Stomach (tissue), 19 donors: ENCODE measurements at places on chromosomes 2 and 18. TPM values are rescaled to one million over a fixed set of nuclear protein-coding genes. Genes with fewer than 3 reads are reported as not detected.

GRCh38 chr2:6937157-6937556, 19.9 kb downstream of the RNF144A start:
- no peak for DNase-seq
- H3K27me3 ChIP-seq: no peaks in the 10 kb centered on the region
- H3K27ac ChIP-seq: no peak overlapping the region
- H3K4me1 ChIP-seq: no peaks in the 10 kb centered on the region
- H3K36me3 ChIP-seq: peaks cover 9% of the 10 kb centered on the region
- H3K4me3 ChIP-seq: no peak overlapping the region

DNA sequence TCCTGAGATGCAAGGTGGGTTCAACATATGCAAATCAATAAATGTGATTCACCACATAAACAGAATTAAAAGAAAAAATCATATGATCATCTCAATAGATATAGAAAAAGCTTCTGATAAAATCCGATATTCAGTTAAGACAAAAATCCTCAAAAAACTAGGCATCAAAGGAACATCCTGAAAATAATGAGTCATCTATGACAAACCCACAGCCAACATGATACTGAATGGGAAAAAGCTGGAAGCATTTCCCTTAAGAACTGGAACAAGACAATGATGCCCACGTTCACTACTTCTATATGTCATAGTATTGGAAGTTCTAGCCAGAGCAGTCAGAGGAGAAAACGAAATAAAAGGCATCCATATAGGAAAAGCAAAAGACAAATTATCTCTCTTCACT, 80.4 kb downstream of the MYO3B start:
- peaks cover 8% of the 10 kb centered on the region for H3K27me3 ChIP-seq
- no peak overlapping the region for H3K4me3 ChIP-seq
- no peak for DNase-seq
- H3K4me1 ChIP-seq: no peaks in the 10 kb centered on the region

GRCh38 chr2:159226608-159227385, 59.7 kb downstream of the WDSUB1 start:
- no peak overlapping the region for H3K27ac ChIP-seq
- no peaks in the 10 kb centered on the region for H3K27me3 ChIP-seq
- peaks cover 85% of the 10 kb centered on the region for H3K36me3 ChIP-seq
- H3K4me1 ChIP-seq: no peaks in the 10 kb centered on the region
- no peak for DNase-seq

- H3K36me3 ChIP-seq: no peaks in the 10 kb centered on the region
- no peak overlapping the region for H3K27ac ChIP-seq
- H3K4me3 ChIP-seq: no peak overlapping the region
- H3K27me3 ChIP-seq: no peaks in the 10 kb centered on the region
These were observed 23.6 kb upstream of the VWA3B start for GRCh38 chr2:98063291-98063854.

DNA sequence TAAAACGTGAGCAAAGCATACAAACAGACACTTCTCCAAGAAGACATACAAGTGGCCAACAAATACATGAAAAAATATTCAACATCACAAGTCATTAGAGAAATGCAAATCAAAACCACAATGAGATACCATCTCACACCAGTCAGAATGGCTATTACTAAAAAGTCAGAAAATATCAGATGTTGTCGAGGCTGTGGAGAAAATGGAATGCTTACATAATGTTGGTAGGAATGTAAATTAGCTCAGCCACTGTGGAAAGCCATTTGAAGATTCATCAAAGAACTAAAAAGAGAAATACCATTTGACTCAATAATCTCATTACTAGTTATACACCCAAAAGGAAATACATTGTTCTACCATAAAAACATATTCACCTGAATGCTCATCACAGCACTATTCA, 825.7 kb downstream of the SUCLG1 start:
- H3K4me3 ChIP-seq: no peak overlapping the region
- H3K27ac ChIP-seq: no peak overlapping the region
- H3K27me3 ChIP-seq: no peaks in the 10 kb centered on the region
- H3K36me3 ChIP-seq: no peaks in the 10 kb centered on the region
- no peak for DNase-seq

DNA sequence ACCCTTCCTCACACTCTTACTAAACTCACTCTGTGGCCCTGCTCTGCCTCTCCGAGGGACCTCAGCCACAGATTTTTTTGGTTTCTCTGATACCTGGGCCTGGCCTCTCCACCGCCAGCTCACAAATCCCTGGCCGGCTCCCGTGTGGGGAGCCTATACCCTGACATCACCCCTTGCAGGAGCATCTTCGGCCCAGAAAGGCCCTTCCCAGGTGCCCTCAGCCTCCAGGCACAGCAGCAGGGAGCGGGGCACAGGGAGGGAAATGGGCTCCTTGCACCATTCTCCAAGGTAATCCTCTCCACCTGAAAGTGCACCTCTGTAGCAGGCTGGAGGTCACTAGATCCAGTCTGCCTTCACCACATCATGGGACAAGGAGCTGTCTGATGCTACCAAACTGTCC, 43.2 kb downstream of the CRACDL start:
- no peak for DNase-seq
- no peak overlapping the region for H3K27ac ChIP-seq
- H3K27me3 ChIP-seq: no peaks in the 10 kb centered on the region
- no peaks in the 10 kb centered on the region for H3K36me3 ChIP-seq

DNA sequence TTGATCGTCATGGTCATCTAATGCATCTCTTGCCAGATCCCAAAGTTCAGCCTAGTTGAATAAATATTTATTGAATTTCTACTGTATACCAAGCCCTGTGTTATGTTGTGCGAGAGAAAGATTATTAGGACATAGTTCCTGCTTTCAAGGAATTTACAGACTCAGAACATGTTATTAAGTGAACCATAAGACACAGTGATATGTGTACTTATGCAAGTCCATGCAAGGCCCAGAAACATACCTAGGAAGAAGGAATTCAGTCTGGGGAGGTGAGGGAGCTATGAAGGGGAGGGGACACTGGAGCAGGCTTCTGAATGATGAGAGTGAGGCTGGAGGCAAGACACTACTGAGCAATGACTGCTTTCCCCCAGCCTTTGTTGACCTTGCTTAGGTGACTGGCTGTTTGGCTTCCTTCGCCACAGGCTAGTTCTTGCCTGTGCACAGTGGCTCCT, 81.4 kb downstream of the ACAA2 start:
- H3K27ac ChIP-seq: no peak overlapping the region
- H3K4me3 ChIP-seq: no peak overlapping the region
- no peaks in the 10 kb centered on the region for H3K27me3 ChIP-seq

DNA sequence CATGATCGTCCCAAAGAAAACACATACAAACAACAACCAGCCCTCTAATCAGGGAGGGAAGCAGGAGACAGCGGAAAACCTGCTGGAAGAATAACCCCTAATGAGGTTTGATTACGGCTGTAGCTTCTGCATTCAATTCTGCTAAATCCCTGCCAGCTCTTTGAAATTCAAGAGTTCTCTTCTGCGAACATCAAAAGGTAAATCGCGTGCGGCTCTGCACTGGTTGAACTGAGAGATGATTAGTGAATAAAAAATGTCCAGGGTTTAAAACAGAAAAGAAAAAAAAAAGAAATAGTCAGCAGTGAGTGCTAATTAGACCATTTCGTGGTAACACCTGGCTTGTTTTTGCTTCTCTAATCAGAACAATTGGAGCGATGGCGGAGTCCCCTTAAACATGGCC, 153.0 kb upstream of the CAPN13 start:
- DNase-seq: no peak
- H3K4me1 ChIP-seq: peaks cover 11% of the 10 kb centered on the region
- no peak overlapping the region for H3K4me3 ChIP-seq
- no peak overlapping the region for H3K27ac ChIP-seq
- no peaks in the 10 kb centered on the region for H3K36me3 ChIP-seq

DNA sequence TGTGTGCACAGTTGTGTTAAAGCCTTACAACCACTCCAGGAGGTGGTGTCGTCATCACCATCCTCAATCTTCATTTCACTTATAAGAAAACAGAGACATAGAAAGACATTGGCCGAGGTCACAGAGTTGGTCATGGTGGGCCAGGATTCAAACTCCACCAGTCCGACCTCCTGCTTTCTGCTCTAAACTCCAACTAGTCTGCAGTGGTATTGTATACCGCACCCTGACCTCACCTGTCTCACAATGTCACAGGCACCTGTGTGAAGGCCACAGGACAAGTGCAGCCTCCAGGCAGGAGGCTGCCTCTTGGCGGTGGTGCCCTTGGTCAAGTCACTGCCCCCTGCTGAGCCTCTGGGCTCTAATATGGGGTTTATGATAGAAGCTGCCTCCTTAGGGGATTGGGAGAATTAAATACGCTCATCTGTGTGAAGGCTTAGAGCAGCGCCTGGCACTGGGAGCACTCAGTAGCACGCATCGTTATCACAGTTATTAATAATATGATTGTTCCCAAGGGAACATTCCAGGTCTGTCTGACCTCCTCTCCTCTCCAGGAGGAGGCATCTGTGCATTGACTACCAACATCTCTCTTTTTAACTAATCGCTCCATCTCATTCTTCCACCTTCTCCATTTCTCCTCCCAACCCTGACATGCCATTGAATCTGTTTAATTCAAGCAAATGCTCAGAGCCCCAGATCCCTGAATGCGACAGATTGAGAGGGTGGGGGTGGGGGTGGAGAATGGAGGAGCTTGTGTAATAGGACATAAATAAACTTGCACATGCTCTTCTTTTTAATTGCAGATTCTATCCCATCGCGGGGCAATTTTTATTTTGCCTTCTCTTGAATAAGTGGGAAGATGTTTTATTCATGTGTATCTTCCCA, 112.7 kb downstream of the MCFD2 start:
- DNase-seq: no peak
- no peak overlapping the region for H3K4me3 ChIP-seq
- no peak overlapping the region for H3K27ac ChIP-seq
- no peaks in the 10 kb centered on the region for H3K27me3 ChIP-seq
- no peaks in the 10 kb centered on the region for H3K4me1 ChIP-seq
- H3K36me3 ChIP-seq: no peaks in the 10 kb centered on the region

GRCh38 chr2:3222636-3223035, 155.0 kb downstream of the EIPR1 start:
- no peak overlapping the region for H3K27ac ChIP-seq
- DNase-seq: peak; percentile 26
- H3K4me3 ChIP-seq: no peak overlapping the region
- no peaks in the 10 kb centered on the region for H3K4me1 ChIP-seq
- no peaks in the 10 kb centered on the region for H3K36me3 ChIP-seq
- no peaks in the 10 kb centered on the region for H3K27me3 ChIP-seq

DNA sequence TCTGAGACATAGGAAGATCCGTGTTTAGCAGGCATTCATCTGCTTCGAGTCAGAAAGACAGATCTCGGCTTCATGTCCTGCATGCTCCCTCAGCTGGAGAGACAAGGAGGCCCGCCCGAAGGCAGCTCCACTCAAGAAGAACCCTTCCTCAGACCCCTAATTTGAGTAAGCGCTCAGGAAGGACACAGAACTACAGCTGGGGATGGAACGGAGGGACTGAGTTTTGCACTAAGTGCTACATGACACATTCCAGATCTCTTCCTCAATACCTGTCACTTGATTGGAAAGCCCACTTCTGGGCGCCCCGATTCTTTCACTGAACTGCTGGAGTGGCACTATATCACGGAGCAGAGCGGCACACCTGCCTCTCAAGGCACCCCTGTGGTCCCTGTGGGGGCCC, 185.6 kb upstream of the PXDN start:
- H3K4me3 ChIP-seq: no peak overlapping the region
- H3K36me3 ChIP-seq: no peaks in the 10 kb centered on the region
- DNase-seq: no peak
- H3K27ac ChIP-seq: no peak overlapping the region
- no peaks in the 10 kb centered on the region for H3K27me3 ChIP-seq
- H3K4me1 ChIP-seq: no peaks in the 10 kb centered on the region

- H3K4me3 ChIP-seq: no peak overlapping the region
- no peaks in the 10 kb centered on the region for H3K36me3 ChIP-seq
- no peaks in the 10 kb centered on the region for H3K27me3 ChIP-seq
These were observed 447.5 kb upstream of the FSIP2 start for GRCh38 chr2:185291035-185291647.

DNA sequence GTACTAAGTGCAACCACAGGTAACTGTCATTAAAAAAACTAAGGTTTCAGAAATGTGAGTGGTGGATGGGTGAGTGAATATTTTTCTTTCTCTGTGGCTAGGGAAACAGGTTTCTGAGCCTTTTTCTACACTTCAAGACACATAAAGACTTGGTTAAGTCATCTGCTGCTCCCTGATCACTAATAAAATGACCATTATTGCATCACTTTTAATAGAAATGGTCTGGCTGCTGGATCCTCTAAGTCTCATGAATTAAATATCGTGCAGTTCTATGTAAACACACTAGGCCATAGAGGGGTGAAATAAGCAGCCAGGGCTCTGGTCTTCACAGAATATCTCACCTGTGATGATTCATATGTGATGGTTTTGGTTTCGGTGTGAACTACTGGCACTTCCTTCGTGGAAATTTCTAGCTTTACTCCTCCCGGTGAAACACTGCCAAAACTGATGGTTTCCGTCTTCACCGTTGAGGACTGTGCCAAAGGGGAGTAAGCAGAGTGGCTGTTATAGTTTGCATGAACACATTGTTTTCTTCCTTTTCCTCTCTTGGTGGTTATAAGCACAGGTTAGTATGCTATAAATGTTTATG, 100.4 kb upstream of the ZBTB14 start:
- H3K27me3 ChIP-seq: no peaks in the 10 kb centered on the region
- no peak overlapping the region for H3K4me3 ChIP-seq
- no peak overlapping the region for H3K27ac ChIP-seq
- no peaks in the 10 kb centered on the region for H3K4me1 ChIP-seq

GRCh38 chr18:50879302-50880118, 592 bp downstream of the ME2 start:
- H3K4me1 ChIP-seq: peaks cover 32% of the 10 kb centered on the region
- no peaks in the 10 kb centered on the region for H3K36me3 ChIP-seq
- peak overlapping the region; percentile 74 for H3K4me3 ChIP-seq

DNA sequence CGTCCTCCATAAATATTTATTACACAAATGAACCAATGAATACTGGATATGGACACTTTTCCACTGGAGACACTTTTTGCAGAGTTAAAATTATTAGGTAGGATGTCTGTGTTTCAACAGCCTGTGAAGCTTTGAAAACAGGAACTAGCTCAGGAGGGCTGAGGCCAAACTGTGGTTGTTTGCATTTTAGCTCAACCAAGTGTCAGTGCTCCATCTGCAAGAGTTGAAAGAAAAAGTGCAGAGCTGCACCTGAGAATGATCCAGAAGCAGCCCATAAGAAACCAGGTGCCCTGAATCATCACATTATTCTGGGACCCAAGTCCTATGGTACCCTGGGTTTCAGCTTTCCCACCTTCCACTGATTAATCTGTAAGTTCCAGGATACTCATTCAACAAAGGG, 180.4 kb downstream of the TRIB2 start:
- no peak for DNase-seq
- no peaks in the 10 kb centered on the region for H3K36me3 ChIP-seq
- no peaks in the 10 kb centered on the region for H3K4me1 ChIP-seq
- H3K4me3 ChIP-seq: no peak overlapping the region
- H3K27me3 ChIP-seq: no peaks in the 10 kb centered on the region

The DSC2 gene
- total RNA-seq: 47.0 TPM

The IFT172 gene
- 7.4 TPM for total RNA-seq

The AOX1 gene
- 12.9 TPM for total RNA-seq

The RBM44 gene
- 2.4 TPM for total RNA-seq

The GCG gene
- not detected for total RNA-seq

The MSTN gene
- total RNA-seq: not detected
